ENCODE measurements at places on chromosomes 7 and 10.

DNA sequence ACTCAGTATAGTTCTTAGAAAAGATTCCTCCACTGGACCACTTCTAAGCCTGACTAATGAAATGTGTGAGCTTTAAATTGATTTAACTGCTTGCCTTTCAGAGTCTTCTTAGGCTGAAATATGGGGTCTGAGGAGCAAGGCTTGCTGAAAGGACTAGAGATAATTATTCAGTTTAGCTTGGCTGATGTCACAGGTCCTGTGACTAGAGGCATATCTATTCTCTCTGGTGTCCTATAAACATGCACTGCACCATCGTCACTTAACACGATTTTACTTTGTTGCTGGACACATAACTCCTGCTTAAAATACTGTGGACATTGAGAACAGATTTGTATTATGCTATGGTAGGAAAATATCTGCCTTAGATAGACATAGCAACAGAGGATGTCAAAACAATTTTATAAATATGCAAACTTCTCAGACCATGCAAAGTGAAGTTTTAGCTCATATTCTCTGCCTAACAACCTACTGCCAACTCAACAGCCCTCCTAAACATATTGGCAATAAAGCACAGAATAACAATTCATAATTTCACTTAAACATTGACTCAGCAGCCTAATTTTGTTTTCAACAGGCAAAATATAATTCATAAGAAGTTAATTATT lies 80.2 kb downstream of the RNF133 start:
- no peak for DNase-seq

DNA sequence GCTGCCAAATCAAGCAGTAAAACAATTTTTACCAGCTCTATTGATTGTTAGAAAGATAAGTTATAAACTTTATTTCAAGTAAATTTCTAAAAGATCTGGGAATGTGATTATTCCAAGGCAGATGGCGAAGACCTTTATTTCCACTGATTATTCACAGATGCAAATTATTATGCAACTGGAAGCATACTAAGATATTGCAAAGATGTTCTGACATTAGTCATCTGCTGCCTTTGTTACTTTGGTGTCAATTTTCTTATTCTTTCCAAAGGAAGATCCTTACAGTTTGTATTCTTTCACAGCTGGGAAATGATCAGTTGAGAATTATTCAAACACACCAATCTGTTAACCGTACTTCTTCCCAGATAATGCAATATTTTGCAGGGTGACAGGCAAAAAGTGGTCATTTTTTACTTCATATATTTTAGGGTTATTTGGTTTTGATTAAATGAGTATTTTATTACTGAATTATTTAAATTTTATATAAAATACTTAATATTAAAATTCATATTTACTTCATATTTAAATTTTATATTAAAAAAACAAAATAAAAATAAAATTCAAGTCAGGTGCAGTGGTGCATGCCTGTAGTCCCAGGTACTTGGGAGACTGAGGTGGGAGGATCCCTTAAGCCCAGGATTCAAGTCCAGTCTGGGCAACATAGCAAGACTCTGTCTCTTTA lies 171.3 kb downstream of the FZD1 start:
- no peak for DNase-seq

GRCh38 chr10:45409782-45410181 lies 35.8 kb downstream of the ALOX5 start:
- DNase-seq, result no peak

- no peak for DNase-seq
Observed at GRCh38 chr10:48324580-48324979, 18.1 kb downstream of the MAPK8 start.

DNA sequence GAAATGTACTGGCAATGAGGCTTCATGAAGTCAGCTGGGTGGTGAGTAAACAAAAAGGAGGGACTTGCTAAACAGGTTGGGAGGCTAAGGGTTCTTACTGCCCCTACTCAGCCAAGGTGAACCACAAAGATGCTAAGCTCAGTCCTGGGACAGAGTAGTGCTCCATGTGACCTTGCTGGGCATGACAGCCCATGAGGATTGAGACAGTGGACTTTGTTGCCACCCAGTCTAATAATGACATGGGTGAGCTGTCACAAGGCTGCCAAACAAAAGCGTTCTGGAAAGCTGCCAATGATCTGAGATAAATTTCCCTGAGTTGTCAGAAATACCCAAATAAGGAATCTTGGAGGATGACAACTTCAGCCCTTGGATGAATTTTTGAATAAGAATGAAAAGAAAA lies 75.2 kb downstream of the CLEC2L start:
- DNase-seq, result no peak

DNA sequence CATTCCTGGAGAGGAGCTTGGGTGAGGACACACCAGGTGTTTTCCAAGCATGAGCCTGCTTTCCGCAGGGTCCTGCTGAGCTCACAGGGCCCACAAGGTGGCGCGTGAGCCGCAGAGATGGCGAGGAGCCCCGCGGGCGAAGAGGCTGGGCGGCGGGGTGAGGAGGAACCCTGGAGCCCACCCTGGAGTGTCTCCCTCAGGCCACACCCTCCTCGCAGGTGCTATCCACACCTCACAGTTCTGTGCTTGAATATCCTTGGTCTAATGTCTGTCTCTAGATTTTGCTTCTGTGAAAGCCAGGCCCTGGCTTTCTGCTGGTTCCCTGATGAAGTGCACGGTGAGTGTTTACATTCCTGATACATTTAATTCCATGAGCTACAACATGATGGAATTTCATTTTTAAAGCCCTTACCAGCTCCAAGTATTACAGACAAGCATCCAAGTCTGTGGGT lies 433.6 kb downstream of the ACTR3B start:
- peak; percentile 18 for DNase-seq

GRCh38 chr10:31705136-31705535 lies 223.5 kb downstream of the ARHGAP12 start:
- no peak for DNase-seq

- no peak for DNase-seq
Observed at GRCh38 chr10:131000743-131001142, 310.8 kb downstream of the TCERG1L start.

GRCh38 chr10:128557149-128557710 lies 431.0 kb upstream of the MKI67 start:
- DNase-seq, result no peak

DNA sequence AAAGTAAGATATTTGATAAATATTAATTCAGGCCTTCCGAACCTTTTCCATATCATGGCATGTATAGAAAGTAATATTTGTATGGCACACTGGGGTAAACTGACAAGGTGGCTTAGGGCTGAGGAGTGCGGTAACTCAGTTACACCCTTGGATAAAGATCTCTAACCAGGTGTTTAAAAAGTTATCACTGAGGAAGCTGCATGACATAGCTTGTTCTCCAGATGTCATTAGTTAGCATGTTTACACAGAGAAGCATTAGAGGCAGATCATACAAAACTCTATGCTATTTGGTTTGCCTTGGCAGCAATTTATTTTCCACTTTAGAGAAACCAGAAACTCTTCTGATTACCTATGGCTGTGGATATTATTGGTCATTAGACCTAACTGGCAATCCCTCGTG lies 118.2 kb downstream of the ST7 start:
- DNase-seq, result no peak

DNA sequence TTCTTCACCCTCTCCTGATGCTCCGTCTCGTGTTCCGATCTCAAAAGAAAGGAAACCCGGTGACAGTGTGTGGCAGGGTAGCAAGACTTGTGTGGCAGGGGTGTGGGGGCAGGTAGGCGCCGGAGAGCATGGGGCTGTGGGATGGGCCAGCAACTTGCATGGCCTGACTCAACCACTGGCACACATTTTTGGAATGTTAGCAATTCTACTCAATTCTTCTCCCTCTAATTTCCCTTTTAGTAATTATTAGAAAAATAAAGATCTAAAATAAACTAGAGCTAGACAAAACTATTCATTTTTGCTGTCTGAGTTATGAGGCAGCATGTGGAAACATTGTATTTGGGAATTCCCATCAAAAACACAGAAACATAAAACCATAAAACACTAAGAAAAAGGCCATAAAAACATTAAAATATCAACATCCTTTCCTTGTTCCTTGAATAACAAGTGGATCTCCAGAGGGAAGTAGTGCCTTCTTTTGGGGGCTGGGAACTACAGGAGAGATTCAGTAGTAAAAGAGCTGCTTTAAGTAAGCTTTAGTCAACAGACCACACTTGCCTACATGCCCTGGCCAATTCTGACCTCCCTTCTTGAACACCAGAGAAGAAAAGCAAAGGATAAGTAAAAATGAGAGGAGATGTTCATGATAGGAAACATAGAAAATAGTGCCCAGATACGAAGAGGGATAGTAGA lies 21.8 kb downstream of the SEMA3C start:
- no peak for DNase-seq

- DNase-seq, result no peak
Observed at GRCh38 chr7:10120936-10121335, 852.7 kb upstream of the PHF14 start.

DNA sequence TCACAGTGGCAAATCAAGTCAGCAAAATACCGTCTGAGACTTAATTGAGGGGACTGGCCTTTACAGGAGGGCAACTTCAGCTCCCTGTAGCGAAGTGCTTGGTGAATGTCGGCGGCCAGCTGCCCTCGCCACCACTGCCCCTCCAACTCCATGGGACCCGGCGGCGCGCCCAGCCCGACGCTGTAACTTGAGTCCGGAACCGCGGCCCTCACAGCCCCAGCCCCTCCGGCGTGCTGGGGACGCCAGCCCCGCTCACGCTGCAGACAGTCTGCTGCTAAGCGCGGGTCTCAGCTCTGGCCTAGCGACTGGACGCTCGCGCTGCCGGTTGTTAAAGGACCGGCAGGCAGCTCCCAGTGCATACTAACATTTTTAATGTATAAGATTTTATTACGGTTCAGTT lies 113.4 kb upstream of the NUPR2 start:
- DNase-seq, result no peak

- no peak for DNase-seq
Observed at GRCh38 chr10:19952224-19953010, 136.2 kb downstream of the PLXDC2 start.

- no peak for DNase-seq
Observed at GRCh38 chr7:155587486-155587885, 41.1 kb upstream of the CNPY1 start.

DNA sequence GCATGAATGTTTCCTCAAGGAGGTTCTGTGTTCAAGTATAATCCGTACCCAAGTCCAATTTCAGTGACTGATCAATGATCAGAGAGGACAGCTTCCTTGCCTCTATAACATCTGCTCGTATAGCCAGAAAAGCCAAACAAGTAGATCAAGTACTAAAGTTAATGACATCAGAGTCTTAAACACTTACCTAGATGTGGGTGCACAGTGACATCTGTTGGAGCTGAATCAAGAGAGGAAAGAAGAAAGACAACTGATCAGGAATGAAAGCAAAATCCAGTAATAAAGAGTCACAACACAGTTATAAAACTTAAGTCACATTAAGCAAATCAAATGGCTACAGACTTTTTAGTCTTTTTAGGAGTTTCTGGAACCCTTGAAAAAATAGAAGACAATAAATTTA lies 236.5 kb downstream of the RELN start:
- DNase-seq, result no peak

GRCh38 chr10:124518366-124518765 lies 56.7 kb downstream of the LHPP start:
- DNase-seq, result no peak

DNA sequence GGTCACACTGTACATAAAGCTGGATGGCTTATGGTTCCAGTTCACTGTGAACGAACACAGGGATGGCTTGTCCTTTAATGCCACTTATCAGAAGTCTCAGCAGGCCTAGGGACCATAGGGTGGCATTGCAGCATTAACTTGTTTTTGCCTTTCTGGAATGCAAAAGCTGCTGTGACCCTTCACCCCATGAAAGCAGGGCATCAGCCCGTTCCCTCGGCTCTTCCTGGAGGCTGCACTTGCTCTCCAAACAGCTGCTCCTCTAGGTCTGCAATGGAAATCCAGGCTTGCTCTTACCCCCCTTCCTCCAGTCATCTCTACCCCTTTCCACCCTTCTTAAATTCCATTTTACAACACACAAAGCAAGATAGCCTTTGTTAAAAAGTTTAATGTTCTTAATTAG lies 17.9 kb upstream of the NEUROD6 start:
- no peak for DNase-seq

DNA sequence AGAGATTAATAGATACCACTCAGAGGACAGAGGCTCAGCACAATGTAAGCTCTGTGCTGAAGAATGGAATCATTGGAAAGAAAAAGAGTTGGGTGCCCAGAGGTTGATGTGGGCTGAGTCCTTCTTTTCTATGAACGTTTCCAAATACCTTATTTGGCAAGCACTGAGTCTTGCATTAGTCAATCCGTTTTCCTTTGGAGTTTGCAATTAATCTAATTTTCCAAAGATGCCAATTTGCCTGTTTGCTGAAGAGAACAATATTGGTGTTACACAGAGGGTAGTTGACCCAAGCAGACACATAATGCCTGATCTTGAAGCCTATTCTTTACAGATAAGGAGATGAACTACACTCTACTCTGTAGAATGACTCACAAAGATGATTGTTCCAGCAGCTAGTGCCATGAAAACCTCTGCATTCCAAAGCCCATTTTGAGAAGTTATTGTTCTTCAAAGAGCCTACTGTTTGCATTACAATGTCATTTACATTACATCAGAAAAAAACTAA lies 55.4 kb upstream of the MET start:
- DNase-seq, result no peak

Measured in activated naive CD8-positive, alpha-beta T cell treated with anti-CD3 and anti-CD28 coated beads for 36 hours (primary cell).